HT-29 (cell line): ENCODE measurements at places on chromosomes 2 and 18.

DNA sequence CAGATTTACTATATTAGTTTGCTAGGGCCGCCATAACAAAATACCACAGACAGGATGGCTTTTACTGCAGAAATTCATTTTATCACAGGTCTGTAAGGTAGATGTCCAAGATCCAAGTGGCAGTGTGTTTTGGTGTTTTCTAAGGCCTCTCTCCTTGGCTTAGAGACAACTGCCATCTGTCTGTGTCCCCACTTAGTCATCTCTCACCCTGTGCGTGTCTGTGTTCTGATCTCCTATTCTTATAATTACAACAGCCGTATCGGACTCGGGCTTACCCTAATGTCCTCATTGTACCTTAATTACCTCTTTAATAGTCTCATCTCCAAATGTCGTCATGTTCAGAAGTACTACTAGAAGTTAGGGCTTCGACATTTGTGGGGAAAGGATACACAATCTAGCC lies 362.3 kb upstream of the CDH19 start:
- no peak for DNase-seq

GRCh38 chr2:225670111-225670974 lies 270.8 kb downstream of the NYAP2 start:
- peak; percentile 66 for DNase-seq

DNA sequence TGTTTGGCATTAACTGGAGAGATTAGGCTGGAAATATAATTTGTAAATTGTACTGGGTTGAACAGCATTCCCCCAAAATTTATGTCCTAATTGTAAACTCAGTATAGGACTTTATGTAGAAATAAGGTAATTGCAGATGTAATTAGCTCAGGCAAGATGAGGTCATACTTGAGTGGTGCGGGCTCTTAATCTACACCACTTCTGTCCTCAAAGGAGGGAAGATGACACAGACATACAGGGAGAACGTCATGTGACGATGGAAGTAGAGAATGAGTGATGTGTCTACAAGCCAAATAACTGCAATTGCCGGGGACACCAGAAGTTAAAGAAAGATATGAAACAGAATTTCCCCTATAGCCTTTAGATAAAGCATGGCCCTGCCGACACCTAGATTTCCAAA lies 1501.1 kb upstream of the PIK3C3 start:
- DNase-seq, result no peak

DNA sequence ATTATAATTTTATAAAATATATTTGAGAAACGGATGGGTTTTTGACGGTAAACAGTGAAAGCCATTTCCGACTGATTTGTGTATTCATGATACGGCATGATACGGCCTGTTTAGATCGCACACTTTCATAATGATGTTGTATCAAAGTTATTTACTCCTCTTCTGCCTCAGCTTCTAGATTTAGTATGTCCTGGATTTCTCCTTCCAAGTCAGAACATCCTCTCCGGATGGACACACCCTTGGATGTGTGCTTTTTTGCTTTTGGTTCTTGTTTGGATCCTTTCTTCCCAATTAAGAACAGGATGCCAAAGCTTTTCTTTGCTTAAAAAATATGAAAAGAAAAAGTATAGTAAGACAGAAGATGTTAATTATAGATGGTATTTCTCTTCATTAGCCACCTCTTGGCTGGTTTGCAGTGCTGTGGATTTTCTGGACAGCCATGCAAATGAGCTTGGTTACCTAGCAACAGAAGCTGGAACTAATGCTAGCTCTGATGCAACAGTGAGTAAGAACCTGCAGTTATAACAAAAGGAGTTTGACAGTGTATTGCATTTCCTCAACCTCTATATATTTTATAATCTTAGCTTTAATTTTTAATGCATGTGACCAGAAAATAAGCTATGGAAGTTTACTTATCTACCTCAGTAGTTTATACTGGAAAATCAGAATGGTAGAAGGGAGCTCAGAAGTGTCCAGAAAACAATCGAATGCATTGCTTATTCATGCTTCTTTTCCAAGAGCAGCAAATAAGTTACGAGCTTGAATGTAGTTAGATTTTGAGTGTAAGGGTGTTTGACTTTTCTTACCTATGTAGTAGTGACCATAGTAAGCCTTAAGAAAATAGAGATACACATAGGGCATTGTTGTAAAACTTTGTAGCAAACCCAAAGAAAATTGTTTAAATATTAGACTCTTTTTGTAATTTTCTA lies 27.9 kb downstream of the RMND5A start:
- DNase-seq, result no peak
